CD4-positive, alpha-beta T cell (primary cell): ENCODE measurements at places on chromosomes 2 and 18.

DNA sequence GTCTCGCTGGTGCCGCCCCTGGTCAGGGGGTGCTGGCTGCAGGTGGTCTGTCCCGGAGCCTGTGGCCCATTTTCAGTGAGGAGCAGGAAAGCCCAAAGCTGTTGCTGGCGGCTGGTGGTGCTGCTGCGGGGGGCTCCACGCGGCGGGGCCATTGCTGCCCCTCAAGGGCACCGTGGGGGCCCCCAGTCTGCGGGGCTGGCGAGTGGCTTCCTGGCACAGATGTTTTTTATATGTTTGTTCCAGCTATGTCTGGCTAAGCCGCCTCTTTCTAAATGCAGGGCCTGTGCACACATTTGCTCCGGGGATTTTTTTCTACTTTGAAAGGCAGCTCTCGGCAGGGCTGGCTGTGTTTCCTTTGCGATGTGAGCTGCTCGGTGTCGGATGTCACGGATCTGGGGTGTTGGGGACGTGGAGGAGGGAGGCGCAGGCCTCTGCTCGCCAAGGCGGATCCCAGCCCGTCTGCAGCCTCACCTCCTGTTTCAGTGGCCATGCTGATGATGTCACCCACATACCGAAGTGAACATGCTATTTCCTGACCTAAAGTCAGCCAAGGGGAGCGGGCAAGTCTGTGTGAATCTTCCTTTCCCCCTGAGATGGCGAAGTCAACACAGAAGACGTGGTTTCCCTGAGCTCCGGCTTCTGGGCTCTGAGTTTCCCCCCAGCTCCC, 112.0 kb upstream of the CTDP1 start:
- H3K27me3 ChIP-seq = no peaks in the 10 kb centered on the region
- no peaks in the 10 kb centered on the region for H3K36me3 ChIP-seq
- no peak for DNase-seq
- H3K4me1 ChIP-seq = no peaks in the 10 kb centered on the region

DNA sequence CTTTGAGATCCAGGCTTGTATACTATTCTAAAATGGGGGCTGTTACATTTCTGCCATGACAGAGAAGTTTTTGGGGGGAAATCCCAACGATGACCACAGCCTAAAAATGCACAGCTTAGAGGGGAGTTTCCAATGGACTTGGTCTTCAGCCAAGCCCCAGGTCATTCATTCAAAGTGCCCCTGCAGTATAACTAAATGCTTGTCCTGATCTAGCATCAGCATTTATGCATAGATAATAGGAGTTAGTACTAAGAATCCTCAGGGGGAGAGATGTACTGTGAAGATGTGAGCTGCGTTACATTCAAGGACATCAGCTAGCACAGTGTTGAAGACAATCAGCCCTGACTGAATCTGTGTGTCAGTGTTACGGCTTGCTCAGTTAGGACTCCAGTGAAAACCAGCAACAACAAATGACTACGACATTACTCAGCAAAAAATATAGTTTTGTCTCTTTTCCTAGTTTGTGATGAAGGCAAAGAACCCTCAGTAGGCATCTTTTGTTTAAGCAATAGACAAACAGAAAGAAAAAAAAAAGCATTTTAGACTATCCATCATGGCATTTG, 160.9 kb downstream of the ZEB2 start:
- no peaks in the 10 kb centered on the region for H3K27me3 ChIP-seq
- DNase-seq = no peak
- H3K4me3 ChIP-seq = no peak overlapping the region
- no peak overlapping the region for H3K27ac ChIP-seq

- H3K4me1 ChIP-seq = no peaks in the 10 kb centered on the region
- no peaks in the 10 kb centered on the region for H3K27me3 ChIP-seq
- no peak overlapping the region for H3K4me3 ChIP-seq
- H3K27ac ChIP-seq = no peak overlapping the region
Measured at GRCh38 chr18:42392416-42392815, 437.4 kb downstream of the PIK3C3 start.

DNA sequence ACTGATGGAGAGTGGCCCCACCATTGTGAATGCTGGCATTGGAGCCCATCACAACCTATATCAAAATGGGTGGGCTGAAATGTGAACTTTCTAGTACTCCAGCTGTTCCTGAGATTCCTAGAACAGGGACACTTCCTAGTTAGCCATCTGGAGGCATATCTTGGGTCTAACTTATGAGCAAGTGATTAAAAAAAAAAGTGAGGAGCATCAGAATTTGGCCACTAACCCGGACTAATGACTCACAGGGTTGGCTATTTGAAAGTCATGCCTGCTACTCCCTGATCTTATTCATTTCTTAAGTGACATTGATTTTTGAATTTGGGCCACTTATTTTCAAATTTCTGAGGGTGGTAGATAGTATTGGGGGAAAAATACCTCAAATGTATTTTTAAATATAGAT, 216.6 kb downstream of the HRH4 start:
- DNase-seq = no peak
- H3K36me3 ChIP-seq = no peaks in the 10 kb centered on the region
- no peaks in the 10 kb centered on the region for H3K27me3 ChIP-seq
- H3K4me3 ChIP-seq = no peak overlapping the region
- no peaks in the 10 kb centered on the region for H3K4me1 ChIP-seq
- H3K27ac ChIP-seq = no peak overlapping the region

- no peak overlapping the region for H3K4me3 ChIP-seq
- no peaks in the 10 kb centered on the region for H3K27me3 ChIP-seq
- DNase-seq = no peak
- H3K27ac ChIP-seq = no peak overlapping the region
- no peaks in the 10 kb centered on the region for H3K36me3 ChIP-seq
- H3K4me1 ChIP-seq = no peaks in the 10 kb centered on the region
Measured at GRCh38 chr2:147231081-147231480, 613.7 kb upstream of the ACVR2A start.

DNA sequence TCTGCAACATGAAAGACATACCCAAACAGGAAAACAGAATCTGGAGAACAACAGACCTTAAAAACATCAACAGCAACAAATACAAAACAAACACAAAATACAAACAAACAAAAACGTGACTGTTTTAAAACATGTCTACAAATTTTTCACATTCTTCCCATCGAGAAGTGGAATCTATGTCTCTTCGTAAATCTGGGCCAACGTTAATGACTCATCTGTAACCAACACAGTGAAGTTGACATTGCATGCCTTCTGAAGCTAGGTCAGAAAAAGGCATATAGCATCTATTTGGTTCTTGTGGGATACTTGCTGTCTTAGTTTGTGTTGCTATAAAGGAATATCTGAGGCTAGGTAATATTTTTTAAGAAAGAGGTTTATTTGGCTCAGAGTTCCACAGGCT, 269.0 kb upstream of the FBXO11 start:
- no peaks in the 10 kb centered on the region for H3K36me3 ChIP-seq
- DNase-seq = no peak
- no peaks in the 10 kb centered on the region for H3K27me3 ChIP-seq
- no peak overlapping the region for H3K4me3 ChIP-seq
- H3K27ac ChIP-seq = no peak overlapping the region

DNA sequence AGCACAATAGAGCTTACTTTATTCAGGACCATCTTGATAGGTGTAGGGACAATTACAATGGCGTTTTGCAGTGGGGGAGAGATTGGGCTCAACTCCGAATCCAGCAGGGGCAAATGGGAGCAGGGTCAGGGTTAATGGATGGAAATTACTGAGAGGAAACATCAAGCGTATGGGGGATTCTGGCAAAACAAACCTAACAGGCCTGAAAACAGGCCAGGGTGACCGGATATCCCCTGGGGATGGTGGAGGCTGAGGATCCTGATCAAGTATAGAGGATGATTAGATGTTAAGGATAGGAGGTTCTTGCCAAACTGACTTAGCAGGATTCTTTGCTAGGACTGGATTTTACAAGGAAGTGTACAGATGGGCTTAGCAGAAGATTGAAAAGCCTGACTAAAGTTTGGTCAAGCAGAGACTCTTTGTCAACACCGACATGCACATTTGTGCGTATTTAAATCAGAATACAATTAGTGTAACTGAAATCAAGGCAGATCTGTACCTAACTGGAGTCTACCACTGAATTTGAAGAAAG, 54.5 kb upstream of the GPR45 start:
- H3K4me1 ChIP-seq = no peaks in the 10 kb centered on the region
- H3K27me3 ChIP-seq = no peaks in the 10 kb centered on the region
- no peak overlapping the region for H3K27ac ChIP-seq
- H3K4me3 ChIP-seq = no peak overlapping the region
- no peak for DNase-seq

GRCh38 chr2:112159454-112159921, 21.3 kb downstream of the FBLN7 start:
- H3K27me3 ChIP-seq = no peaks in the 10 kb centered on the region
- no peak for DNase-seq
- no peaks in the 10 kb centered on the region for H3K36me3 ChIP-seq
- H3K27ac ChIP-seq = no peak overlapping the region
- H3K4me1 ChIP-seq = peaks cover 31% of the 10 kb centered on the region

DNA sequence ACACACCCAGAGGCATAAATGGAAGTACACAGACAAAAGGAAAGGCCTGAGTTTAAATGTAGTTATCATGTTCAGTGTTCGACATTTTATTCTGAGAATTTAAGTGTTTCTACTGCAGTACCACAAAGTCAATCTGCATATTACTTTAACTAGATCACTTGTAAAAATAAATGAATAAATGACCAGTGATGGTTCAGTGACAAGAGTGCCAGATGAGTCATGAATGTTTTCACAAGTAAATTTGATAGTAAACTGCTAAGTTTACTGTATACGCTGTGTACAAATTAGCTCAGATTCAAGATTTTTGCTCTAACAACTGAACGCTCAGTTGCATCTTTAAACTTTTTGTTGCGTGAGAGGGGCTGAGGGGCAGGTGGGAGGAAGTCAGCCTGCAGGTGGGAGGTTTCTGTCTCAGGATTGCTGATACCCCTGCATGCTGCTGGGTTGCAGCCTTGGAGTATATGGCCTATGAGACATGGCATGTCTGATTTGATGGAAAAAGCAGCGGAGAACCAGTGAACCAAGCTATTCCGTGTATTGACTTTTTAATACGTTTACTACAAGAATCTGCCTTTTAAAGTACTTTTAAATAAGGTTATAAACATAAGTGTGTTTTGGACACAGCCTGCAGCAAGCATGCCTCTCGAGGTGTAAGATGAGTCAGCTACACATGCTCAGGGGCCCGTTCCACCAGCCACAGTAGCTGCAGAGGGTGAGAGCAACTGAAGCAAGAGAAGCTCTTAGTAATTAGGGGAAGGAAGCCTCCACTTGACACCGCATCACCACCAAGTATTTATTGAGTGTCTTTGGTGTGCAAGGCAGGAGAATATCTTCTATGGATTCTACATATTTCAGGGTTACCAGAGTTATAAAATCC, 245.1 kb downstream of the NEDD4L start:
- H3K36me3 ChIP-seq = no peaks in the 10 kb centered on the region
- no peaks in the 10 kb centered on the region for H3K4me1 ChIP-seq
- H3K27me3 ChIP-seq = no peaks in the 10 kb centered on the region
- no peak for DNase-seq
- no peak overlapping the region for H3K4me3 ChIP-seq

DNA sequence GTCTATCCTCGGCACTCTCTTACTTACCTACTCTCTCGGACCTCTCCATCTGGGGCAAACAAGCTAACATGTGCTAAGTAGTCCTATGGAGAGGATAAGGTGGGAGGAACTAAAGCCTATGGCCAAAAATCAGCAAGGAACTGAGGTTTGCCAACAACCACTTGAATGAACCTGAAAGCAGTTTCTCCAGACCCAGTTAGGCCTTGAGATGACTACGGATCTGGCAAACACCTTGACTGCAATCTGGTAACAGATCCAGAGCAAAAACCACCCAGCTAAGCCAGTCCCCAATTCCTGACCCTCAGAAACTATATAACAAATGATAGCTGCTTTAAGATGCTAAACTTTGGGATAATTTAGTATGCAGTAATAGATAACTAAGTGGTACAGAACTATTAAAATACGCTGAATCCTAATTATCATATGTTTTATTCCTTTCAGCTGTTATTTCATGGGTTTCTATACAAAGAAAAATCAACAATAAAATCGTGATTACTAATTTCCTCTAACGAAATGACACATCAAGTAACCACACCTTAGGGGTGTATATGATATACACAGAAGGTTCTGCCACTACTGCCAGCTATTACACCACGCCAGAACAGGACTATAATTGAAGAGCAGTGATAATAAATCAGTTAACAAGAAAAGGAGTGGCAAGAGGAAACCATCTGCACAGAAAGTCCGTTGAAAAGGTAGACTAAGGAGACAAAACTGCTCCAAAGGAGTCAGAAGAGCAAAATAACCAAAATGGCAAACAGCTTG, 3.2 kb downstream of the FARSB start:
- H3K4me1 ChIP-seq = peaks cover 28% of the 10 kb centered on the region
- no peak overlapping the region for H3K27ac ChIP-seq
- no peak overlapping the region for H3K4me3 ChIP-seq
- no peaks in the 10 kb centered on the region for H3K27me3 ChIP-seq
- no peak for DNase-seq

DNA sequence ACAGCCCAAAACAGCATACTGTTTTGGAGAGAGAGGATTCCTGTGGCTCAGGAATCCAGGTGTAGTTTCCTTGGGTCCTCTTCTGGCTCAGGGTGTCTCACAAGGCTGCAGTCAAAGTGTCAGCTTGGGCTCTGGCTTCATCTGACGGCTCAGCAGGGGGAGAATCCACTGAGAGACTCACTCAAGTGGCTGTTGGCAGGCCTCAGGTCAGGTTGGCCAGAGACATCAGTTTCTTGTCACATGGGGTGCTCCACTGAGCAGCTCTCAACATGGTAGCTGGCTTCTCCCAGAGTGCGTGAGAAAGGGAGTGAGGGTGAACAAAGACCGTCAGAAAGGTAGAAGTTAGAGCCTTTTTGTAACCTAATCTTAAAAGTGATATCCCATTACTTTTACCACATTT, 168.4 kb downstream of the SOCS6 start:
- no peaks in the 10 kb centered on the region for H3K27me3 ChIP-seq
- H3K4me1 ChIP-seq = no peaks in the 10 kb centered on the region
- H3K27ac ChIP-seq = no peak overlapping the region
- no peak for DNase-seq
- no peaks in the 10 kb centered on the region for H3K36me3 ChIP-seq
